Progenitor cell of endocrine pancreas (in vitro differentiated cells): ENCODE measurements at places on chromosomes 7 and 10.
A peak's percentile ranks its signal among the peaks of the same experiment; 100 is the strongest.

DNA sequence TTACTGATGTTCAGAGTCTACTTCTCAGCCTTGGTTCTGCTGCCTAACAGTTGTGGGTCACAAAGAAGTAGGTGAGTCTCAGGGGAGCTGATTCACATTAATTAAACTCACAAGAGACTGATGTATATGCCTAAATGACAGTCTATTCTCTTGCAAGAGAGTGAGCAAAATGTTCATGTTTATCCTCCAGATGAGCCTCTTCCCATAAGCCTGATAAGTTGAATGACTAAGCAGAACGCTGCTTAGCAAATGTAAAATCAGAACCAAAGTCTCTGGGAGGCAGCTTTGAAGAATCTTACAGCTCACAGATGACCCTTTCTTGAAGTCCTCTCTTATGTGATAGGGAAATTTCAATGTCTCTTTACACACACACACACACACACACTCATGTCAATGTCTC is 1092.2 kb downstream of the TYW1 start:
- no peak for DNase-seq

GRCh38 chr10:107898392-107898791 is 733.9 kb upstream of the SORCS1 start:
- DNase-seq = no peak

GRCh38 chr10:78706726-78707540 is 361.8 kb upstream of the ZMIZ1 start:
- DNase-seq = no peak

- DNase-seq = peak; percentile 94
Measured at GRCh38 chr10:43322769-43323168, 48.7 kb upstream of the FXYD4 start.

- no peak for DNase-seq
Measured at GRCh38 chr7:83807774-83808173, 158.8 kb upstream of the SEMA3E start.

DNA sequence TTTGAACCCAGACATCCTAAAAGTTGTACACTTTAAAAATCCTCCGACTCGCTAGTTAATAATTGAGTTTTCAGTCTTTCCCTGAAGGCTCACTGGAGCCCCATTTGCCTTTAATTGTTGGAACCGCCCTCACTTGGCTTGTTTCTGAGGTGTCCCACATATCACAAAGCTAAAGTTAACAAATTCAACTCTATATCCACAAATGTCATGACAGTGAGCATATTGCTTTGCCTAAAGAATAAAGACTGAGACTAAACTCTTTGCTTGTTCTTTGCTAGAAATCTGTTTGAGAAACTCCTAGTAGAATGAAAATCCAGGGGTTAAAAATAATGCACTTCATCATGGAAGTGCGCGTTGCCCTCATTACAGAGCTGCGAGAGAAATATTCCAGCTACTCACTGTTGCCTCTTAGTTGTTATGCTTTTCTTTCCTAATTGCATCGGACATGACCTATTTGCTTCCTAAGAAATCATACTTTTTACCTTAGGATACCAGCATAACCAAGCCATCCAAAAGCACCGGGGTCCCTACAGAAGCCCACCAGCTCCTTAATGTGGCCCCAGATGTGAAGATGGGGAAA is 752 bp downstream of the THSD7A start:
- no peak for DNase-seq

DNA sequence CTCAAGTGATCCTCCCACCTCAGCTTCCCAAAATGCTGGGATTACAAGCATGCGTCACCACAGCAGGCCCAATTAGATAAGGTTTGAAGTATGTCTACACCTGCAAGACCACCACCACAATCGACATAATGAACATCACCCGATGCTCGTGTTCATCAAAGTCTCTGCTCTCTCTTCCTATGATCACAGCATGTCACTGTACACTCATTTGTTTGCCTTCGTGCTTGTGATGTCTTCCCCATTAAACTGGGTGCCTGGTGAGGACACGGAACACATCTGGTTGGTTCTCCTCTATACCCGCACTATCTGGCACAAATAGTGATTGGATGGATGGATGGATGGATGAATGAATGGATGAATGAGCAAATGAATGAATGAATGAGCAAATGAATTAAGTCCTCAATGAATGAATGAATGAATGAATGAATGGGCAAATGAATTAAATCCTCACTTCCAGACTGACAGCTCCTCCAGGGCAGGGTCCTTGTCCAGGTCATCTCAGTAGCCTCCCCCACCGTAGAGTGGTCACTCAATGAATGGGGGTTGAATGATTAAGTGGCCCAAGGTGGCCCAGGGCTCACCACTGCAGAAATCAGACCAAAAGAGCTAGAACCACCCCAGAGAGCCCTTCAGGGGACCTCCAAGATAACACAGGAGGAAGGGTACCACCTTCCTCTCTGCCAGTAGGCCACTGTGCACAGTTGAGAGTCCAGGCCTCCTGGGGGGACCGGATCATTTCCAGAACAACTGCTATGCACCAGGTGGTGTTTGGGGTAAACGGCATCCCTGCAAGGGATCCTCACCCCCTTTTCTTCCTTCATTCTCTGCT is 101.9 kb upstream of the TNRC18 start:
- DNase-seq = no peak

- DNase-seq = no peak
Measured at GRCh38 chr7:157841773-157842370, 505.1 kb downstream of the DNAJB6 start.

- DNase-seq = no peak
Measured at GRCh38 chr10:34861293-34862021, 46.4 kb upstream of the PARD3 start.

DNA sequence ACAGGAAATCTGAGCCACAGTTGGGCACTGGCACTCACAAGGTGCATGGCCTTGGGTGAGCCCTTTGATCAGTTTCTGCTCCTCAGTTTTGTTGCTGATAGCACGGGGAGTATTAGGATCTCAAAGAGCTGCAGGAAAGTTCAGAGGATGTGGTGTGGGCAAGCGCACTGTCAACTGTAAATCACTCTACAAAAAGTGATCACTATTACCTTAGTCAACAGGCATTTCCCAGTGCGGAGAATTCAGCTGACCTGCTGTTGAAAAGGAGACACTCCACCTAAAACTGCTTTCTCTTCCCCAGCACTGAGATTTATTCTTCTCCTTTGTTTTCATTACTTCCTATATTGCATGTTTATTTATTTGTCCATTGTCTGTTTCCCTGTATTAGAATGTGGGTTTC is 331.0 kb downstream of the PRPF18 start:
- DNase-seq = no peak

DNA sequence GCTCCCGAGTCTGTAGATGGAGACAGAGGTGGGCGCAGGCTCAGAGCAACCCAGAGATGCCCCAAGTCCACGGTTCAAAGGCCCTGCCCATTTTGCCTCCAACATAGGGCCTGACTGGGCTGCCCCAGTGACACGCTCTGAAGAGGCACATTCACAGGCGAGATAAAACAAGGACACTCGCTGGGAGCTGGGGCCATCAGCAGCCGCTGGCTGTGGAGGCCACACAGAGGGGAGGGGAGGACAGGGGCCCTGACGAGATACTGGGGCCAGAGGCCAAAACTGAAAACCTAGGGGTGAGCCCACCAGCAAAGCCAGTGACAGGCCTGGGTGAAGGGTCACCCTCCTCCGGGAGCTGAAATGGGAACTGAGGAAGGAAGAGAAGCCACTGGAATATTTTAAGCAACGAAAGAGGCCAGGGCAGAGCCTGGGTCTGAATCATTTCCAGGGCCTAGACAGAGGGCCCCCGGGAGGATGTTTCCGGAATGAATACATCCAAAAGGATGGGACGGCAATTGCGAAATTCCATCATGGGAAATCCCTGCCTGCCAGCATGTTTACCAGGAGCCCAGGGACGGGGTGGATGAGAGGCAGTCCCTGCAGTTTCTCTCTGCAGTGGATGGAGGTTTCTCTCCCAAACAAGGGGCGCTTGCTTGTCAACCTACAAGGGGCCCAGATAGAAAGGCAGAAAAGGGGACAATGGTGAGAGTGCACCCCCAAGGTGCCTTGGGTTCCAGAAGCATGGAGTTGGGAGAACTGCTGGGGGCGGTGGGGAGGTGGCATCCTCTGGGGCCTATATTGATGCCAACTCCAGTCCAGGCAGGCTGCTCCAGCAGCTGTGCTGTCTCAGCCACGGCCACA is 29.0 kb upstream of the HSPA12A start:
- DNase-seq = no peak

GRCh38 chr10:54530299-54530698 is 270.7 kb downstream of the PCDH15 start:
- no peak for DNase-seq

DNA sequence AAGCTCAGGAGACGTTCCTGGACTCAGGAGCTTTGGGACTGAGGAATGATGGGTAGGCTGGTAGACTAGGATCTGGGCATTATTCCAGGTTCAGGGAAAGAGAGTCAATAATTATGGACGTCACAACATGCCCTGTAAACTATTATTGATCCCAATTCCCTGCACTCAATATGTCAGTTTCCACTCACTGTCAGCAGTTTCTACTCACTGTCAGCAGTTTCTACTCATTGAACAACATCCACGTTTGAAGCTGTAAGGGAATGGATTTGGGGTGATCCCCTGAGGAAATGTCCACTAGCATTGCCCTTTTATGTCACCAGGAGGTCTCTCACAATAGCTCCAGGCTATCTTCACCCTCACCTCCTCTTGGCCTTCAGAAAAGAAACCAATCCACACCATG is 1268.6 kb downstream of the TYW1 start:
- DNase-seq = no peak

- no peak for DNase-seq
Measured at GRCh38 chr7:41999736-42000283, 237.2 kb downstream of the GLI3 start.

- no peak for DNase-seq
Measured at GRCh38 chr10:114518401-114519305, 114.4 kb upstream of the AFAP1L2 start.

GRCh38 chr7:25619381-25619780 is 391.1 kb upstream of the NPVF start:
- no peak for DNase-seq

DNA sequence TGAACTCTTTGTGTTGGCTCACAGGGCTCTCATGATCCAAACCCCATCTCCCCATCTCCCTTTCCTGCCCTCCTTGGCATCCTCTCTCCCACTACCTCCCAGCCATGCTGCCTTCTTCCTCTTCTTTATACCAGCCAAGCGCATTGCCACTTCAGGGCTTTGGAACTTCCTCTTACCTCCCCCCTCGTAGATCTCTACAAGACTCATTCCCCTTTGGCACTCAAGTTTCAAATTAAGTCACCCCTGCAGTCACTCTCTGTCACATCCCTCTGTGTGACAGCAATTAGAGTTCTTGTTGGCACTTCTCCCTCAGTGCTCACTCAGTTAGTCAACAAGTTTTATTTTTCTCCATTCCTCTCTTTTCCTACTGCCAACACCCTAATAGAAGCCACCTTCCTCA is 20.8 kb upstream of the NRP1 start:
- no peak for DNase-seq

DNA sequence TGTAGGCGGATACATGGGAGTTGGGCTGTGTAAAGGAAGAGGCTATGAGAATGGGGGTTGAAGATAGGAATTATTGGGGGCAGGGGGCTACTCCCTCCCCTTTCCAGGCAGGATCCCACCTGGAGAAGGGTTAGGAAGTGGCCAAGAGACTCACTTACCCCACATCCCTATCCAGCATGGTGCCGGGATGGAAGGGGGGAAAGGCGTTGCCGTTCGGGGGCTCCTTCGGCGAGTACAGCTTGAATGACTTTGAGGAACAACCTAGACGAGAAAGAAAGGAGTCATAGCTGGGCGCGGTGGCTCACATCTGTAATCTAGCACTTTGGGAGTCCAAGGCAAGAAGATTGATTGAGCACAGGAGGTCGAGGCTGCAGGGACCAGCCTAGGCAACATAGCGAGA is 8.9 kb downstream of the LDB1 start:
- DNase-seq = no peak

DNA sequence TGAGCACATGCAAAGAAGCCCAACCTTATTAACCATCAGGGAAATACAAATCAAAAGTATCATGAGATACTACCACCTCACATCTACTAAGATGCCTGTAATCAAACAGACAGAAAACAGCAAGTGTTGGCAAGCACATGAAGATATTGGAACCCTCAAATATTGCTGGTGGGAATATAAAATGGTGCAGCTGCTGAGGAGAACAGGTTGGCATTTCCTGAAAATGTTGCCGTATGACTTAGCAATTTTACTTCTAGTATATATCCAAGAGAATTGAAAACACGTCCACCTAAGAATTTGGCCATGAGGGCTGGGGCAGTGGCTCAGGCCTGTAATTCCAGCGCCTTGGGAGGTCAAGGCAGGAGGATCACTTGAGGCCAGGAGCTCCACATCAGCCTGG is 39.4 kb upstream of the TNRC18 start:
- no peak for DNase-seq

DNA sequence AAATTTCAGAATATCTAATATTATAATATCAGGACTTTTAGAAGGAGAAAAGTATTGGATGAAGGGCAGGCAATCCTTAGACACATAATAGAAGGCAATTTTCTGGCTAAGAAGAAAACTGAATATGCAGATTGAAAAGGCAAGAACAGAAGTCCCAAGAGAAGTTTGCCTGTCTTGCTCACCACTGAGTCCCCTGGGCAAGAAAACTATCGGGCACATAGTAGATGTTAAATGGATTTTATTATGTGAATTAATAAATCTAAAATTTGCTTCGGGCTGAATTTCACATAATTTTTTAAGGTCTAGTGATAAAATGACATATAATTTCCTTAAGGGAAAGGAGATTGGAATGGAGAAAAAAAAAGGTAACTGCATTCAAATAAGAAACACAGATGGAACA is 380.9 kb upstream of the GRM3 start:
- DNase-seq = no peak

GRCh38 chr10:4529266-4529665 is 296.7 kb upstream of the AKR1E2 start:
- no peak for DNase-seq

- DNase-seq = no peak
Measured at GRCh38 chr10:118332948-118333710, 9.0 kb downstream of the FAM204A start.

DNA sequence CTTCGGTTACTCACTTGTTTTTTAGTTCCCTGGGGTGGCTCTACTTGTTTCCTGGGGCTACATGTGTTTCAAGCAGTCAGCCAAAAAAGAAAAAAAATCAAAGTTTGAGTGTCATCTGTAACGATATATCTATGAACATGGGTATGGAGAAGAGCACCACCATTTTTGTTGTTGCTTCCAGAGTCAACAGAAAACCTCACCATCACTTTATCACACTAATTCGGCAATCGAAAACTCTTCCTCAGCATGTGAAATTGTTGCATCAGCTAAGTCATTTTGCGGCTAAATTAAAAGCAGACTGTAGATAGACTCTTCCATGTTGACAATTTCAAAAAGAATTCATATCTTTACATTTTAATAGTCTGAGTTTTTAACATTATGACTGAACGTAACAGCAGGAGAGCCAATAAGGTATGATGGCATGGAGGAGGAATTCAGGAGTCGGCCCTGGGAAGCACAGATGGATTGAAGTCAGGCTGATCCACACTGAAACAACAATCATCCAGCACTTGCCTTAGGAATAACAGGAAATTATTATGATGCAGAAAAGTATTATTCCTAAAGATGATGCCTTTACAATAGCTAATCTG is 455.7 kb upstream of the KLF6 start:
- no peak for DNase-seq

DNA sequence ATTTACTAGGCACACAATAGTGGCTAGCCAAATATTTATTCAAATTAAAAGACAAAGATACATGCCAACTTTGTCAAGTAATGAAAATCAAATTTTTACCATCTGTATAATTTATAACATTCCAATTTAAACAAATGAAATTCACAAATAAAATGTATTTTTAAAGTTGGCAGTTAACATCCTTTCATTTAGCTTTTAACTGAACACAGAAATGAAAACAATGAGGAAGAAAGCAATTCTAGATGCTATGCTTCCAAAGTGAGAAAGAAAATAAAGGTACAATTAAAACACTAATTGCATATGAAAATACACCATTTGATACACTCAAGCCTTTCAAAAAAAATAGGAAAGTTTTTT is 123.1 kb downstream of the MPP7 start:
- DNase-seq = no peak
